Tibial artery (tissue), 4 donors: ENCODE measurements at places on chromosomes 16 and 17.

- no peaks in the 10 kb centered on the region for H3K4me1 ChIP-seq
- peak overlapping the region; percentile 61 for H3K27ac ChIP-seq
- no peaks in the 10 kb centered on the region for H3K36me3 ChIP-seq
- no peaks in the 10 kb centered on the region for H3K27me3 ChIP-seq
- no peak for DNase-seq
Observed at GRCh38 chr16:14400285-14400977, 229.6 kb downstream of the PARN start.

DNA sequence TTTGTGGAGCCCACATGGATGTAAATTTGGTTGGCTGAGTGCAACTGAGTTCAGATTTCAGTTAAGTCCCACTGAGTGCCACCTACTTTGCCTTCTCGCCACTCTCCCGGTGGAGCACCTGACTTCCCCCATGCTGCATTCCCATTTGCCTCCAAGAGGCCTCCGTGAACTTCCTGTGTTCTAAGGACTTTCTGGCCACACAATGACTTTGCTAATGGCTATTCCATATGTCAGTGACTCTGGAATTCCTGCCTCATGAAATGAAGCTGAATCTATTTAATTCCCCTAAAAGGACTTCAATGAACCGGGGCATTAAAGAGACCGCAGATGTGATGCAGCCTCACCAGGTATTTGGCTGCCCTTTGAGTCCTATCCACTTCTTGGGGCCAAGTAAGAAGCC, 29.9 kb downstream of the ABCC12 start:
- no peaks in the 10 kb centered on the region for H3K27me3 ChIP-seq
- peak; percentile 24 for DNase-seq
- no peak overlapping the region for H3K4me3 ChIP-seq
- no peaks in the 10 kb centered on the region for H3K36me3 ChIP-seq

- no peaks in the 10 kb centered on the region for H3K4me1 ChIP-seq
- no peak for DNase-seq
- H3K27me3 ChIP-seq = no peaks in the 10 kb centered on the region
- no peak overlapping the region for H3K27ac ChIP-seq
- H3K36me3 ChIP-seq = no peaks in the 10 kb centered on the region
Observed at GRCh38 chr16:440627-441026, 15.2 kb downstream of the RAB11FIP3 start.

GRCh38 chr17:78715876-78716275, 66.2 kb downstream of the CYTH1 start:
- H3K27me3 ChIP-seq = no peaks in the 10 kb centered on the region
- no peak overlapping the region for H3K4me3 ChIP-seq
- no peak overlapping the region for H3K27ac ChIP-seq
- H3K36me3 ChIP-seq = no peaks in the 10 kb centered on the region
- H3K4me1 ChIP-seq = no peaks in the 10 kb centered on the region
- no peak for DNase-seq

DNA sequence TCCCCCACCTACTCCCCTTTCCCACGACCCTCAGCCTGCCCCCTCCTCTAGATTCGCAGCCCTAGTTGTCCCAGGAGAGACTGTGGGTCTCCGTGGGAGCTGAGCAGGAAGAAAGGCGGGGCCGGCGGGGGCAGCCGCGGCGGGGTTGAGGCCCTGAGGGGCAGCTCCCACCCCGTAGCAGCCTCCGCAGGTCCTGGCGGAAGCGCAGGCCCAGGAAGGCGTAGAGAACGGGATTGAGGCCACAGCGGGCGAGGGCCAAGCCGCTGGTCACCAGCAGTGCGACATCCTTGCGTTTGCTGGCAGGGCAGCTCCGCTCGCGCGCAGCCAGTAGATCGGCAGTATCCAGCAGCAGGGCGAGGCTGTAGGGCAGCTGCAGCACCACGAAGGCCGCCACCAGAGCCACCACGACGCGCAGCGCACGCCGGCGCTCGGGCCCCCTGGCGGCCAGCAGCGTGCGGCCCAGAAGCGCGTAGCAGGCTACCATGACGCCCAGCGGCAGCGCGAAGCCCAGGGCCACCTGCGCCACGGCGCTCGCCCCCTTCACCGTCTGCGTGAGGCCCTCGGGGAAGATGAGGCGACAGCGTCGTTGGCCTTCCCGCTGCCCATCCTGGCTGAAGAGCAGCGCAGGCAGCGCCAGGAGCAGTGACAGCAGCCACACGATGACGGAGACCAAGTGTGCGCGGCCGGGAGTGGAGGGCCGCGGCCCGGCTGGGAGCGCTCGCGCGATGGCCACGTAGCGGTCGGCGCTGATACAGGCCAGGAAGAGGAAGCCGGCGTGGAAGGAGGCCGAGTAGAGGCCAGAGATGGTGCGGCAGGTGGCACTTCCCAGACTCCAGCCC, 1.9 kb downstream of the CCR10 start:
- H3K27me3 ChIP-seq = no peaks in the 10 kb centered on the region
- H3K27ac ChIP-seq = peak overlapping the region; percentile 94
- DNase-seq = peak; percentile 89
- peak overlapping the region; percentile 100 for H3K4me3 ChIP-seq
